ENCODE measurements at places on chromosomes 1 and 21.

- no peak for DNase-seq
These were observed 1.6 kb upstream of the RAB7B start for GRCh38 chr1:206004826-206005225.

GRCh38 chr1:197675583-197676208, 99.6 kb downstream of the DENND1B start:
- no peak for DNase-seq

DNA sequence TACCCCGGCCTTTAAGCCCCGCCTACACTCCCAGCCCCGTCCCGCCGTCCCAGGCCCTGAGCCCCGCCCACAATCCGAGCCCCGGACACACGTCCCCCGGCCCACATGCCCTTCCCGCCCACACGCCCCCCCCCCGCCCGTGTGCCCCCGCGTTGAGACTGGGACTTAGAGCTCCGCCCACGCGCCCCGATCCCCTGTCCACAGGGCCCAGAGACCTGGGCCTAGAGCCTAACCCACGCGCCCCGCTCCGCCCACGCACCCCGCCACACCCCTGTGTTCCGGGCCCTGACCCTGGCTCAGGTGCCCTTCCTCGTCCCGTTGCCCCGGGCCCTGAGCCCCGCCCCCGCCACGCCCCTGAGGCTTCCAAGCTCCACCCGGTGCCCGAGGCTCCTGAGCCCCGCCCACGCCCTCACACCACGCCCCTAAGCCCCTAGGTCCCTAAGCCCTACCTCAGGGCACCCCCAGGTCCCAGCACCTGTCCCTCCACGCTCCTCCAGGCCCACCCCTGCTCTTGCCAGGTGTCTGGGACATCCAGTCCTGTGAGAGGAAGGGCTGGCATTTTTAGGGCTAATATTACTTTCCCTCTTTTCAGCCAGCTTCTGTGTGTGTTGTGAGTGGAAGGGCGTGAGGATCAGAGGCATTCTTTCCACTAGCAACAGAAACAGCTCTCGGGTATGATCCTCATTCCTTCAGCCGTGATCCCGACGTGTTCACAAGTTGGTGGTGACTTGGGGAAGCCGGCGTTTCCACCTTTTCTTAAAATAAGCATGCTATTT, 552 bp upstream of the GPR157 start:
- peak; percentile 77 for DNase-seq

- no peak for DNase-seq
These were observed 275.4 kb upstream of the SGIP1 start for GRCh38 chr1:66258404-66259105.

DNA sequence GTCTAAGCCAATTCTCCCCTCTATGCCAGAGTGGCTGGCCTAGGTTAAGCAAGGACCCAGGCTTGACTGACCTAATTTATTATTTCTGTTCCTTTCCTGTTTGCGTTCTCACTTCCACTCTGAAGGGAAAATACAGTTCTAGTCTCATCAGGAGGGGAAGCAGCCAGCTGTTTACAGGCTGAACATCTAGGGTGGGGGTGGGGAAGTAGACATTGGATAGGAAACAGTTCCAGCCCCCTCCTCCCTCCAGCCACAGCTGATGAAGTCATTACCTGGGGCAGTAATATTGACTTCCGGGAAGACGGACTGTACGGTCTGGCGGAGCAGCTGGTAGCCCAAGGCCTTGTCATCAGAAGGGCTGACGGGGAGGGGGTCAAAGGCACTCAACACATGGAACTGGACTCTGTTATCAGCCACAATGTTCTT, 17.6 kb downstream of the PM20D1 start:
- no peak for DNase-seq

DNA sequence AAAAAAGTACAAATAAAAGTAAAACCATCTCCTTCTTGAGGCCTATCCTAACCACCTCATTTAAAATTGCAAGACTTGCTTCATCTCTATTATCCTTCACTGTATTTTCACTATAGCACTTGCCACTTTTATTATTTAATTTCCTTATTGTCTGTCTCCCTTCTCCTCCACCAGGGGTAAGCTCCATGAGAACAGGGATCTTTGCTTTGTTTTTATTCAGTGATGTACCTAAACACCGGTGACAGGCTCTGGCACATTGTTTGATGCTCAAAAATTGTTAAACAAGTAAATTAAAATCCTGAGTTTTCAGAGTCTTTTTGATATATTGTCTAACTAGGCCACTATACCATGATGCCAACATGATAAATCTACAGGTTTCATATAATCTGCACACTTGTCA, 17.2 kb upstream of the SPEN start:
- no peak for DNase-seq

- DNase-seq = no peak
These were observed 158.2 kb downstream of the PBX1 start for GRCh38 chr1:164716992-164717703.

DNA sequence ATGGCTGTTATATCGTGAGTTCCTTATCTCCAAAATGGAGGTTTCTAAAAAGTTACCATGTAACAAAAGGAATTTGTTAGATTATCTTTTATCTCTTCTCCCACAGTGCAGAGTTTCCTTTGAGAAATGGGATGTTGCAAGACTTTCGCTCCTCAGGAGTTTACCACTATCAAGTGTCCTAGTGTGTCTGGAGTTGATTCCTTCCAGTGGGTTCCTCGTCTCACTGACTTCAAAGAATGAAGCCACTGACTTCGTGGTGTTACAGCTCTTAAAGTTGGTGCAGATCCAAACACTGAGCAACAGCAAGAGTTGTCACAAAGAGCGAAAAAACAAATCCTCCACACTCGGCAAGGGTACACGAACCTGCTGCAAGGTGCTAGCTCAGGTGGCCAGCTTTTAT, 37.0 kb downstream of the SPAG17 start:
- no peak for DNase-seq
